ENCODE measurements at places on chromosomes 16 and 17.
A peak's percentile ranks its signal among the peaks of the same experiment; 100 is the strongest.

DNA sequence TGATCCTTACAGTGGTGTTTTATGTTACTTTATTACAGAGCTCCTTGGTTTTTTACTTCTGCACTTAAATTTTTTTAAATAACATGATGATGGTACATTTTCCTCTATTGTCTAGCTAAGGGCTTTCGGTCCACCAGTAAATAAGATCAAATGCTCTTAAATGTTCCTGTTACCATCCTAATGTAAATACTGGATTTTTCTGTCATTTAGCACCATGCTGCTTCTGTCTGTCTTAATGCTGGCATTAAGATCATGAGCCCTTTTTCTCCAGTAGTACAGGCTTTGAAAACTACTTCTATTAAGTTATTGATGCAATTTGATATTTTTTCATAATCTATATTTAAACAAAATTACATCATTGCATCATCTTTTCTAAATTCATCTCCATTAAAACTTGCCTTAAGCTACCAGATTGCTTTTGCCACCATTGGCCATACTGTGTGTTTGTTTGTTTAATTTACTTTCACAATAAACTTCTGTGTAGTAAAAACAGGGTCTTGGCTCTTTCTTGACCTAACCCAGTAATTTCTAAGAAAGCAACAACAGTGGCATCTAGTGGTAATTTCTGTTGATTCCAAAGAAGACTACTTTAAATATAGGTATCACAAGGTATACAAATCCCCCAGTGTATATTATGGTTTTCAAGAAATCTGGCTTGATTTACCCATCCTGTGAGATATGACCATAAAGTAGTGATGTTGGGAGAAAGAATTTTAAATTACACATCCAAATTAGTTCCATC, 9.0 kb upstream of the PHAF1 start:
- peak; percentile 11 for DNase-seq

GRCh38 chr16:142405-142967, 4.0 kb upstream of the NPRL3 start:
- DNase-seq, result no peak

DNA sequence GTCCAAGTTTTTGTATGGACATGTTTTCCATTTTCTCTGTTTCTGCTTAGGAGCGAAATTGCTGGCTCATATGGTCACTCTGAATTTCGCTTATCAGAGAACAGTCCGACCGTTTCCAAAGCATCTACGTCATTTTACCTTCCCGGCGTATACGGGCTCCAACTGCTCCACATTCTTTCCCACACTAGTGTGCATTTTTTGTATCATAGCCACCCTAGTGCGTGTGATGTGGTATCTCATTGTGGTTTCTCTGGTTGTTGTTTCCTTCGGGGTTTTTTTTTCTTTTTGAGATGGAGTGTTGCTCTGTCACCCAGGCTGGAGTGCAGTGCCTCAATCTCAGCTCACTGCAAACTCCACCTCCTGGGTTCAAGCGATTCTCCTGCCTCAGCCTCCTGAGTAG, 31.0 kb upstream of the BHLHA9 start:
- DNase-seq, result no peak

DNA sequence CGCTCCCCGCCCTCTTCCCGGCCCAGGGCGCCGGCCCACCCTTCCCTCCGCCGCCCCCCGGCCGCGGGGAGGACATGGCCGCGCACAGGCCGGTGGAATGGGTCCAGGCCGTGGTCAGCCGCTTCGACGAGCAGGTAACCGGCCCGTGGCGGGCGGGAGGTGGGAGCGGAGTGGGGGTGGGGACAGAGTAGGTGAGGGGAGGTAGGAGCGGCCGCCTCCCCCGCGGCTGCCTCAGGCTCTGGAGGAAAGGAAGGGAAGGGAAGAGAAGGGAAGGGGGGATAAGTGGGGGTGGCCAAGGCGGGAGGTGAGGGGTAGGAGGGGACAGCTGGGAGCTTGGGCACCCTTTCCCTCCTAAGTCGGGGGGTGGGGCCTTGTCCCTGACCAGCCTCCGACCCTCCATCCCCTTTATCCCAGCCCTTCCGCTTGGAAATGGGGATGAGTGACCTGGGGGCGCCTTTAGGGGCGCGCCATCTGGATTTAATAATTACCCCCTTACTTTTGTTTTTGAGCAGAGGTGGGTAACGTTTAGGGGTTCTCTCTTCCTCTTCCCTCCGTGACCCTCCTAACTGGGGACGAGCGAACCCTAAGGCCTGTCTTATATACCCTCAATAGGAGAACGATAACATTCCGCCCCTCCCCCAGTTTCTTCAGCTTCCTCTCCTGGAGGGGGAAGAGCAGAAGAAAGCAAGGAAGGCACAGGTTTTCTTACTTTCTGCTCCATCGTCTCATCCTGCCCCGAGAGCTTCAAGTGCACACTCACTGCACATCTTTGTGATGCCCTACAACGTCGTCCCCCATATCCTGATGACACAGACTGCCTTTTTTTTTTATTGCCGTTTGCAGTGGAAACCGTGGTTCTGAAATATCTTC, 694 bp downstream of the NF1 start:
- DNase-seq, result peak; percentile 12
